Melanocyte of skin (primary cell): ENCODE measurements at places on chromosomes 7 and 10. TPM values are rescaled to one million over a fixed set of nuclear protein-coding genes. Genes with fewer than 3 reads are reported as not detected.

Gene KCP
- 0.67 and 1.4 TPM in 2 replicates for total RNA-seq

Gene GPR146
- total RNA-seq, result 1.3 and 1.4 TPM in 2 replicates

Gene BTBD16
- total RNA-seq, result not detected in 2 replicates

Gene SFTPA1
- total RNA-seq, result not detected in 2 replicates

Gene ZDHHC16
- 77.3 and 89.5 TPM in 2 replicates for total RNA-seq
